NCI-H146 (cell line): ENCODE measurements at places on chromosomes 13 and 19.

DNA sequence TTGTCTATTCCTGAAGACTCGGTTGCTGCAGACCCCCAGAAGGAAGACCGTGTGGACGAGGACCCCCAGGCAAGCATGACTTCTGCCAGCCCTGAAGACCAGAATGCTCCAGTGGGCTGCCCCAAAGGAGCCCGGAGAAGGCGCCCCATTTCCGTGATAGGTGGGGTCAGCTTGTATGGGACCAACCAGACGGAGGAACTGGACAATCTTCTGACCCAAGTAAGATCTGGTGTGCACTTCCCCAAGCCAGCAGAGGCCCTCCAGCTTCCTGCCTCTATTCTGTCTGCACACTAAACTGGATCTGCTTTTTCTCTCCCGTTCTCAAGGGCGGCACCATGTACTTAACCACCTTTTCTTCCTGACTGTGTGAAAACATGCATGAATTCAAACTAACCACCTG is 59.8 kb upstream of the C1QTNF9 start:
- DNase-seq, result no peak

DNA sequence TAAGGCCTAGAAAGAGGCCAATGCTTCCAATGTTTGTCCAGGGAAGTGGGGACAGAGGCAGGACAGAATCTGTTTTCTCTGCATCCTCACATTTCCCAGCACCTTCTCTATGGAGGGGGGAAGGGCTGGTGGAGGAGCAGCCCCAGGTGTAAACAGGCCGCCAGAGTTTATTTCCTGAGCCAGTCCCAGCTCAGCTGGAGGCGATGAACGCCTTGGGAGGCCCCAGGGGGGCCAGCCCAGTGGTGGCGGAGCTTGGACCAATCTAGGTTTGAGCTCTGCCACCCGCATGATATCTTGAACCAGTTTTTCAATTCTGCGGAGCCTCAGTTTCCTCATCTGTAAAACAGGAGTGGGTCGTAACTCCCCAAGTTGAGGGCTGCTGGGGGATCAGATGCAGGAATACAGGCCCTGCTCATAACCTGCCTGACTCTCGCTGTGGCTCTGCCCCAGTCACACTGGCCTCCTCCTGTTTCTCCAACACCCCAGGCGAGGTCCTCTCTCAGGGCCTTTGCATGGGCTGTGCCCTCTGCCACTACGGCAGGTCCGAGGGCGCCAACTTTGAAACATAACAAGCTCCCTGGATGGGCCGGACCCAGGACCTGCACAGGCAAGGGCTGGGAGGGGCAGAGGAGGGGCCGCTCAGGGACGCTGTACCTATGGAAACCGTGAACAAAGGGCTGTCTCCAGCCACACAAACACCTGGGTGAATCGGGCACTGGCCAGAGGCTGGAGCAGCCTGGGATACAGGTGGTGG is 1.1 kb downstream of the TNFAIP8L1 start:
- peak; percentile 84 for DNase-seq

- DNase-seq, result no peak
Measured at GRCh38 chr19:58248886-58249285, 20.2 kb downstream of the ZNF544 start.

GRCh38 chr13:66407128-66407527 is 823.0 kb downstream of the PCDH9 start:
- no peak for DNase-seq

DNA sequence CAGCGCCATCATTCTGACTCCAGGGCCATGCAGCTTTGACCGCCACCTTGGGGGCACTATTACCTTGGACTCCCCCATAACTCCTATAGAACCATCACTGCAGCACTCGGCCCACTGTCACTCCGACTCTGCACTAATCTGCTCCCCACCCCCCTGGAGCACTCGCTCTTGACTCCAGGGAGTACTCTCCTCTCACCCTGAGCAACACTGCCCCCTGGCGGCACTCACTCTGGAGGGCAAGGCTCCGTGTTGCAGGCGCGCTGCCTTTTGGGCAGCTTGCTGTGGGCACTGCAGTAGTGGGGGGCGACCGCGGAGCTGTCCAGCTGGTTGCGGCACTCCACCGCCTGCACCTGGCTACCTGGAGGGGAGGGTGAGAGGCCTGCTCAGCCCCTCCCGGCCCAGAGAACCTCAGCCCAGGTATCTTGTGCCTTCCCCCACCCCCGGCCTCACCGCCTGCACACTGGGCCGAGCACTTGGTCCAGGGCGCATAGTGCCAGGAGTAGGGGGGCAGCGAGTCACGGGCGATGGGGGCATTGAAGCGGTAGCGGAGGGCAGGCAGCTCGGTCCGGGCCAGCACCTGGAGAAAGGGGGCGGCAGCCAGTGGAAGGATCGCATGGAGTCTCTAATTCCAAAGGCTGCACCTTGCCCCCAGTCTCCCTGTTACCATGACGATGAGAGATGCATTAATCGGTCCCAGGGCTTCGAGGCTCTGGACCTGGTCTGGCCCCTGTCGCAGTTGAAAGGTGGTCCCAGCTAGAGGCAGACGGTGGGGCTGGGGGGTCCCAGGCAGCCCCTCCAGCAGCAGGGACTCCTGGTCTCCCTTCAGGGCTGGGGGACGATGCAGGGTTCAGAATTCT is 8.9 kb upstream of the MYO1F start:
- no peak for DNase-seq

- DNase-seq, result peak; percentile 77
Measured at GRCh38 chr19:15452111-15453047, 2.6 kb upstream of the WIZ start.

DNA sequence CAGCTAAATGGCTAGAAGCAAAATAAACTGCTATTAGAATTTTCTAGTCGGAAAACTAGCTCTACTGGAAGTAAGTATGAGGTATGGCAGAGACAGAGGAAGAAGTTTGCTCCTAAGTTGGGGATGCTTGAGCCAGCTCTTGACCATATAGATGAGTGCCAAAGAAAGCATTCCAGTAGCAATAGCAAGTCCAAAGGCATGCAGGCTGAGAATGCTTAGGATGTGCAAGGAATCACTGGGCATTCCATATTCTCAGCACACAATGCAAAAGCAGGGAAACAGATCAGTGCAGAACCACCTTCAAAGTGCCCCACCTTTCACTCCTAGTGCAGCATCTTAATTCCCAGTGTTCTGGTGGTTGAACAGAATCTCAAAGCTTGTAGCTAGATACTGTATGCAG is 32.9 kb downstream of the SERTM1 start:
- no peak for DNase-seq

DNA sequence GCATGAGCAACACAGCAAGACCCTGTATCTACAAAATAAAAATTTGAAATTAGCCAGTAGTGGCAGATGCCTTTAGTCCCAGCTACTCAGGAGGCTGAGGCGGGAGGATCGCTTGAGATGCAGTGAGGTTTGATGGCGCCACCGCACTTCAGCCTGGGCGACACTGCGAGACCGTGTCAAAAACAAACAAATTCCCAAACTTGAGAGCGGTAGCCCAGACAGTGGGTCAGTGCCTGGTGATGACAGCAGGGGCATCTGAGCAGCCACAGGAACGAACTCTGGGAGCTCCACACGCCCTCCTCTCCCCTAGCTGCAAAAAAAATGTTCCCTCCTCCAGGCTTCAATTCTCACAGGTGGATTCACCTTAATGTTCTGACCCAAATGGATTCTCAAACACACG is 14.1 kb downstream of the ZNF490 start:
- DNase-seq, result no peak

DNA sequence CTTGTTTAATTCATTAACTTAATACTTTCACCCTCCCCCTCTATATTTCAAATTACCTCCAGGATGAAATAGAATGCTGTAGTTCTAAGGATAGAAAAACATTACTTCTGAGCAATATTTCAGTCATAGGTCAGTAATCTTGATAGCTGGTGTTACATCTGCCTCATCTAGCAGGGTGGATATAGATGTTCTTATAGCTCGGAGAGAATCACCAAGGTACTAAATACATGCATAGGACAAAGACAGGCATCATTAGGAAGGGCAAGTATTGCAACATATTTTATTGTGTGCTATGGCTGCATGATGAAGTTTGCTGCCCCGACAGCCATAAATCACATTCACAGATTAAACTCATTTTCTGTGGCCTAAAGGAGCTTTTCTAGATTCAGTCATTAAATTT is 601.0 kb downstream of the FGF9 start:
- no peak for DNase-seq

DNA sequence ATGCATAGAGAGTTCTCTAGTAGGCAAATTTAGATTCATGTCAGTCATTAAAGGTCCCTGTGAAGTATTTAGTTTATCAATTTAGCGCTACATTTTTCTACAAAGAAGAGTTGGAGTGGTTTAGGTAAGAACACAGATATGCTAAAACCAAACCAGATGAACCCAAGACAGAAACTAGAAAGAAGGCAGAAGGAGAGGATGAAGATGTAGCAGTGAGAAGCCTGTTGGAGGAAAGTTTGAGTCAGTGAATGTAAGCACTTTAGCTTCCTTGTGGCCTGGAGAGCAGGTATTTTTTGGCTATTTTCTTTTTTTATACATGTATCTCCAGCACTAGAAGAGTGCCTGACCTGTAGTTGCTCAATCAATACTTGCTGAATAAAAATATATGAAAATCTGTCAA is 223.7 kb downstream of the KCNRG start:
- no peak for DNase-seq

DNA sequence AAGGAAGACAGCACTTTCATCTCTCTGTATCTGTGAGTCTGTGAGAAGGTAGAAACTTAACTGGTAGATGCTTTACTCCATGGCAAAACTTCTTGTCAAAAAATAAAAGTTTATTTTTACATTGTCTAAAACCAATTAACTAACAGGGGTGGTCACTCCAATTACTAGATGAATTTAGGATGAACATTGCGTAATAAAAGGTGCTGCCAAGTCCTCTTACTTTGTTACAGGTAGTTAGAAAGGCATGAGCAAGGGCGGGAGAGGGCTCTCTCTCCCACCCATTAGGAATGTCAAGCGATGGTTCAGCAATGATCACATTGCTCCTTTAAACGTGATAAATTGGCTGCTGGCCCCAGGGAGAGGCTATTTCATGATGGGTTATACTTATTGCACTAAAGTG is 512.3 kb downstream of the SLITRK5 start:
- DNase-seq, result no peak

DNA sequence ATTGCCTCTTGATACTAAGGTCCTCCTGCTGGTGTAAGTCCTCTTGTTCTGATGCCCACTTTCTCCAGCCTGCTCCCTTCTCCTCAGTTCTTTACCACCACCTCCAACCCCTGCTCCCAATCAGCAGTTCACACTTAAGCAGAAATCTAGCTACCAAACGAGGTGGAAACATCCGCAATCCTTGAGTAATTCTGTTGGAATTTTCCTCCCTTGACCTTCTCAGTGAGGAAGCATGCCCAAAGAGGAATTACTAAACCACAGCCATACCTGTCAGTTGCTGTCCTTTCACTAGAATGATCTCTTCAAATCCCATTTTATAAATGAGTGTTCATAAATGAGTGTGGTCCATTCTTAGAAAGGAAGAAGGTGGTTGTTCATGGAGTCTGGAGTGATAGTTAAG is 289.9 kb downstream of the DACH1 start:
- no peak for DNase-seq

GRCh38 chr13:108249150-108249549 is 20.4 kb upstream of the TNFSF13B start:
- DNase-seq, result no peak

DNA sequence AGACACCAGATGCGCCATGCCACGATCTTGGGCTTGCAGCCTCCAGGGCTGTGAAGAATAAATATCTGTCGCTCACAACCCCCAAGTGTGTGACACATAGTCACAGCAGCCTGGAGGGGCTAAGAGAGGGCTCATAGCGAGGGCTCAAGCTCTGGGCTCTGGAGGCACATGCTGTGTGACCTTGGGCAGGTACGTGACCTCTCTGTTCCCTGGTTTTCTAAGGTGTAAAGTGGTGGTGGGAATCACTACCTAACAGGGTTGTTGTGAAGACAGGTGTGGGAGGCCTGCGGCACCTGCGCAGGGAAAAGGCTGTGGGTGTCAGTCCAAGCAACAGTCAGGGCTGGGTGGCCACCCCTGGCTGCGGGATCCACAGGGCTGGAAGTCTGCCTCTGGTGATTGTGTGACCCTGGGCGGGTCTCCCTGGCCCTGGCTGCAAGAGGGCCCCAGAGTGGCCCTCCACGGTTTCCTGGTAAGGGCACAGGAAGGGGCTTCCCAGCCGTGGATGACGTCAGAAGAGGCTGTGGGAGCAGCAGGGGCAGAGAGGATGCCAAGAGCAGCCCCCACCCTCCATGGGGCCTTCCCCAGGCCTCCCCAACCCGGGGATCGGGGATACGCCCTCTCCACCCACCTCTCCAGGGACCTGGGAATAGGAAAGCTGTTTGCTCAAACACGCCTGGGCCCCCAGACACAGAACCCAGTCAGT is 218.8 kb upstream of the SGCG start:
- DNase-seq, result no peak

DNA sequence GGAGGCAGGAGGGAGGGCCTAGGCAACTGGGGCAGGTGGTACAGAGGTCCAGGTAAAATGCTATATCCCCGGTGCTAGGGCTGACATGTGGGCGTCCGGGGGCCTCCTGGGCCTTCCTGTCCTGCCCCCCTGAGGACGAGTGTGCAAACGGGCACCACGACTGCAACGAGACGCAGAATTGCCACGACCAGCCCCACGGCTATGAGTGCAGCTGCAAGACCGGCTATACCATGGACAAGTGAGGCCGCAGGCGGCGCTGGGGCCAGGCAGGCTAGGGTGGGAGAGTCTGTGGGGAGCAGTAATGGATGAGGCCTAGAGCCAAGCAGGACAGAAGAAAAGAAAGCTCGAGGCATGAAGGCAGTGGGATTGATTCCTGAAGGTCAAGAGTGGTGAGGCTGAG is 21.3 kb downstream of the CNFN start:
- no peak for DNase-seq

- peak; percentile 26 for DNase-seq
Measured at GRCh38 chr13:42794577-42795275, 13.3 kb downstream of the FAM216B start.

GRCh38 chr19:11096210-11096841 is 7.1 kb downstream of the LDLR start:
- no peak for DNase-seq

- no peak for DNase-seq
Measured at GRCh38 chr13:78100486-78100885, 181.9 kb upstream of the EDNRB start.

DNA sequence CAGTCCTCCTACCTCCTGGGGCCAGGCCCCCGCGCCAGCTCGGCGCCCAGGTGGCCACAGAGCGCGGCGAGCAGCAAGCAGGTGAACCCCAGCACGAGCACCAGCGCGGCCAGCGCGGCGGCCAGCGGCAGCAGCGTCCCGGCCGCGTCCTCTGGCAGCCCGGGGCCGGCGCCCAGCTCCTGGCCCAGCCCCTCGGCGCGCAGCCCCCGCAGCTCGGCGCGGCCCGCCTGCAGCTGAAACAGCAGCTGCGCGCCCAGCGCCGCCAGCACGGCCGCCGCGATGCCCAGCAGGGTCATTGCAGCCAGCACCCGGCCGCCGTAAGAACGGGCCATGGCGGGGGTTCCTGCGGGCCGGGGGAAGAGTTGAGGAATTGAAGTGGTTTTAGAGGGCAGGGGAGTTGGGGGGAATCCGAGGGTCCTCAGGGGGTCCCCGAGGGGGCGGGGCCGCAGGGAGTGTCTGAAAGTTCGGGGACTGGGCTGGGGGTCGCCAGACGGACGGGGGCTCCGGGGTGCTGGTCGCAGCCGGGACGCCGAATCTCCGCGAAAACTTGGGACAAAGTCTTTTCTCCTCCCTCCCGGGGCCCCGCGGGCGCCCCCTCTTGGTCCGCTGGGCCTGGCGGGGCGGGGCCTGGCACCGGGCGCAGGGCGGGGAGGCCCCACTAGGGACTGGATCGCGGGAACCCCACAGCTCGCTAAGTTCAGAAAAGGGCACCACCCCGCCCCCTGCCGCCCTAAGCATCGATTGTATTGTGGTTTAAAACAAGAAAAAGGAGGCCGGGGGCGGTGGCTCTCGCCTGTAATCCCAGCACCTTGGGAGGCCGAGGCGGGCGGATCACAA is at the start of gene TMEM221:
Gene TMEM221 (minus strand): TSS at position 538 of the 837 bp plus-strand sequence. CDS start 206 bp downstream, at position 332.
- peak; percentile 44 for DNase-seq
